ENCODE measurements at places on chromosomes 1 and 21.
A peak's percentile ranks its signal among the peaks of the same experiment; 100 is the strongest.

GRCh38 chr1:234602334-234603220, 7.4 kb downstream of the IRF2BP2 start:
- H3K27me3 ChIP-seq = no peaks in the 10 kb centered on the region
- no peak overlapping the region for H3K27ac ChIP-seq
- no peak overlapping the region for H3K4me3 ChIP-seq
- DNase-seq = no peak
- peaks cover 24% of the 10 kb centered on the region for H3K4me1 ChIP-seq

GRCh38 chr1:248837781-248838356, at the start of gene ZNF672:
Gene ZNF672 (plus strand): TSS chr1:248838224. CDS start chr1:248847275, 9,051 bp downstream.
- peak within 1 kb of the TSS; percentile 77 for H3K27ac ChIP-seq
- H3K27me3 ChIP-seq = no peaks in the 10 kb centered on the region
- no peaks in the 10 kb centered on the region for H3K36me3 ChIP-seq
- H3K4me3 ChIP-seq = peak within 1 kb of the TSS; percentile 88
- peak; percentile 95 for DNase-seq

- no peak for DNase-seq
- no peaks in the 10 kb centered on the region for H3K36me3 ChIP-seq
- no peak overlapping the region for H3K4me3 ChIP-seq
- no peaks in the 10 kb centered on the region for H3K4me1 ChIP-seq
- no peaks in the 10 kb centered on the region for H3K27me3 ChIP-seq
Measured at GRCh38 chr1:68409426-68409825, 40.3 kb downstream of the RPE65 start.

DNA sequence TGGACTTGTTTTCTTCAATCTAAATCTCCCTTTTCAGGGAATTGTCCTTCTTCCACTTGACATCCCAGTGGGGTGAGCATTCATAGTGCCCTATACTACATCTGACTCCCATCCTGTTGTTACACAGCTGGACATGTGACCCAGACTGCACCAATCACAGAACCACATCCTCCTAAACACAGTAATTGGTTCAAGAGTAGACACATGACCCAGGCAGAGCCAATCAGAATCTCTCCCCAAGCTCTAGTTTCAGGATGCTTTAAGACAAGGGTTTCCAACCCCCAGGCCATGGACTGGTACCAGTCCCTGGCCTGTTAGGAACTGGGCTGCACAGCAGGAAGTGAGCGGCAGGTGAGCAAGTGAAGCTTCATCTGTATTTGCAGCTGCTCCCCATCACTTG, 5.6 kb upstream of the DDOST start:
- H3K4me1 ChIP-seq = no peaks in the 10 kb centered on the region
- H3K4me3 ChIP-seq = no peak overlapping the region
- H3K27ac ChIP-seq = no peak overlapping the region
- DNase-seq = no peak

DNA sequence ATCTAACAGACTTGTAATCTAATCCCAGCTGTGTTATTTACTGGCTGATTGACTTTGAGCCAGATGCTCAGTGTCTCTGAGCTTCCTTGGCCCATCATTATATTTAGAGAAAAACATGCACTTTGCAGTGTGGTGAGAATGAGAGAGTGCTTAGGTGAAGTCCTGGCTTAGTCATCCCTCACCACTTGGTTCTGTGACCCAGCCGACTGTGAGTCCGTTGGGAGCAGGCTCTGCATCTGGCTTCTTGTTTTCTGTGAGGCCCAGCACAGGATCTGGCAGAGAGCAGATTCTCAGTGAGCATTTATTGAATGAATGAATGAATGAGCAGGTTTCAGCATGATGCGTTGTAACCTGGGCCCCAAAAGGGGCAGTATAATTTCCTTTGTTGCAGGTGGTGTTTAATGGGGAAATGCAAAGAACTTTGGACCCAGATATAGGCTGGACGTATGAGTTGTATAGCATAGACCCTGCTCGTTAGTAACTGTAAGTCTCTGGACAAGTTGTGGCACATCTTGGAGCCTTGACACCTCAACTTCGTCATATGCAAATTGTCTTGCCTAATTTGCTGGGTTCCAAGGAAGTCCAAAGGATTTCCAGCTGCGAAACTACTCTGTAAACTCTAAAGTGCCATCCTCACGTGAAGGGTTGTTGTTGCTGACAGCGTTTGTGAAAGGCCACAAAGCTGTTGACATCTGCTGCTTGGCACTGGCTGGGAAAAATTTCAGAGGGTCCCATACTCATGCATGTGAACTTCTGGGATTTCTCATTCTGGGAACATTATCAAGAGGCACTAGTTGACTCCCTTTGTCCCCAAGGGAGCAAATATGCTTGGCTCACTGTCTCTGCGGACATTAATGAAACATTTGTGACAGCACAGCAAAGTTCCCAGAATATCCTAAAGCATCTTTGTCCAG, 138.8 kb upstream of the USP24 start:
- H3K4me1 ChIP-seq = no peaks in the 10 kb centered on the region
- H3K27me3 ChIP-seq = no peaks in the 10 kb centered on the region
- no peaks in the 10 kb centered on the region for H3K36me3 ChIP-seq

GRCh38 chr21:37028570-37028969, 22.1 kb downstream of the RIPPLY3 start:
- H3K36me3 ChIP-seq = no peaks in the 10 kb centered on the region
- no peak for DNase-seq
- no peaks in the 10 kb centered on the region for H3K27me3 ChIP-seq
- H3K4me1 ChIP-seq = no peaks in the 10 kb centered on the region
- H3K4me3 ChIP-seq = no peak overlapping the region

DNA sequence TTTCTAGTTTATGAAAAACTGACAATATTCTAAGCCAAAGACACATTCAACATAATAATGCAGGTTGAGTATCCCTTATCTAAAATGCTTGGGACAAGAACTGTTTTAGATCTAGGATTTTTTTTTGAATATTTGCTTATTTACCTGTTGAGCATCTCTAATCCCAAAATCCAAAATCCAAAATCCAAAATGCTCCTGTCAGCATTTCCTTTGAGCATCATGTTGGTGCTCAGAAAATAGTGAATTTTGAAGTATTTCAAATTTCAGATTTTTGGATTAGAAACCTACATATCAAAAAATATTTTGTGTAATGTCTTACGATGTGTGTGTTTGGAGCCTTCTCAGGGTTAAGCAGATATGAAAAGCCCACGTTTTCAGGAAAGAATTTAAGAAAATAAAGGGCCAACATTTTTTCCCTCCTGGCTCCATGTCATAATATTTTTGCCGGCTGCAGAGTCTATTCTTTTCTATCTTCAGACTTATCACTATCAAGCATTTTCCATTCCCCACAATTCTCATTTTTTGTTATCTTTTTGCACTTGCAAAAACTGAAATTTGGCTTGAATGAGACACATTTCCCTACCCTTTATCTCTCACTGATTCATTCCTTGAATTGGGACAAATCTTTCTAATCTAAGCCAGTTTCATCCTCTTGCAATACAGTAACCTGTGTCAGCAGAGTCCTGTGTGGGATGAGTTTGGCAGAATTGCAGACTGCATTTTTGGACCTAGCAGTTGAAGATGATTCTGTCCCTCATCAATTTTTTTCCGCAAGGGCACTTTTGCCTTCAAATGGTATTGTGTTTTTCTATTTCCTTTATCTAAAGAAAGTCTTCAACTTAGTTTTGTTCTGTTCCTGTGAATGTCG, 233.9 kb downstream of the DISC1 start:
- no peak overlapping the region for H3K4me3 ChIP-seq
- no peak for DNase-seq
- H3K27ac ChIP-seq = no peak overlapping the region
- no peaks in the 10 kb centered on the region for H3K4me1 ChIP-seq
- H3K27me3 ChIP-seq = no peaks in the 10 kb centered on the region

DNA sequence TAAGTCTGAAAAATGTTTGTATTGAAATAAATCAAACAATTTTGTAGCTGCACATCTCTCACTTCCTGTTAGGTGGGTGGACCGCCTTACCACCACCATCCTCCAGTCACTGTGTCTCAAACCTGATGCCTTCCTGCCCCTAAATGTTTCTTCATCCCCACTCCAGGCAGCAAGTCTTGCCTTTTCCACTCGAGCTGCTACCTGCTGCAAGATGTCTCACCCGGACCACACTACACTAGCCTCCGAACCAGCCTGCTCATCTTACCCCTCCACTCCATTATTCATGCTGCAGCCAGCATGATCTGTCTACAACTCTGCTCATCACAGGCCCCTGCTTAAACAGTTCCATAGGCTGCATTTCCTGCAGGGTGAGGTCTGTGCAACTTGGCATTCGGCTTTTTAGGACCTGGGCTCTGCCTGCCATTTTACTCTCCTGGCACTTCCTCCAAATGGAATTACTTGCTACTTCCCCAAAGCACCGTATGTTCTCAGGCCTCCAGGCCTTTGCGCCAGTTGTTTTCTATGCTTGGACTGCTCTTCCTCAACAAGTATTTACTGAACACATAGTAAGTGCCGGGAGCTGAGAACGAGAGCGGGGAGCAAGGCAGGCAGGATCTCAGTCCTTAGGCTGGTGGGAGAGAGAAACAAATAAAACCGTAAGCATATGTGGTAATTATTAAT, 5.2 kb upstream of the SF3A3 start:
- DNase-seq = no peak
- peaks cover 7% of the 10 kb centered on the region for H3K36me3 ChIP-seq
- peaks cover 17% of the 10 kb centered on the region for H3K4me1 ChIP-seq
- H3K4me3 ChIP-seq = peak overlapping the region; percentile 54

DNA sequence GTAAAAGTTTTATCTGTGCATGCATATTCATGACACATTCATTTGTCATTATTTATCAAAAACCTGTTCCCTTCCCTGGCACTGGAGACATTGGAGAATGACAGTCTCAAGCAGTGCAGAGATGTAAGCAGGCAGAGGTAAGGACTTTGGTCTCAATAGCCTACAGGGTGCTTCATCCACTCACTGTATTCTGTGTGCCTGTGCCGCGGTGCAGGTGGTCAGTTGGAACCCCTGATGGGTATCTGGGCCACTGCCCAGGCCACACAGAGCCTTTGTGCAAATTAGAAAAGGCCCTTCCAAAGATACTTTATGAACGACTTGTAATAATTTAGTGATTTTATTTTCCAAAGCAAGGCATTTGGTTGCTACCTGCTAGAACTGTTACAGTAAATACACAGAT, 44.0 kb downstream of the CDC42 start:
- H3K27me3 ChIP-seq = no peaks in the 10 kb centered on the region
- no peak overlapping the region for H3K4me3 ChIP-seq
- no peak for DNase-seq
- peaks cover 11% of the 10 kb centered on the region for H3K36me3 ChIP-seq
- no peak overlapping the region for H3K27ac ChIP-seq

GRCh38 chr1:229001467-229002011, 266.3 kb downstream of the RHOU start:
- H3K27ac ChIP-seq = no peak overlapping the region
- no peaks in the 10 kb centered on the region for H3K4me1 ChIP-seq
- H3K36me3 ChIP-seq = no peaks in the 10 kb centered on the region
- no peak overlapping the region for H3K4me3 ChIP-seq

DNA sequence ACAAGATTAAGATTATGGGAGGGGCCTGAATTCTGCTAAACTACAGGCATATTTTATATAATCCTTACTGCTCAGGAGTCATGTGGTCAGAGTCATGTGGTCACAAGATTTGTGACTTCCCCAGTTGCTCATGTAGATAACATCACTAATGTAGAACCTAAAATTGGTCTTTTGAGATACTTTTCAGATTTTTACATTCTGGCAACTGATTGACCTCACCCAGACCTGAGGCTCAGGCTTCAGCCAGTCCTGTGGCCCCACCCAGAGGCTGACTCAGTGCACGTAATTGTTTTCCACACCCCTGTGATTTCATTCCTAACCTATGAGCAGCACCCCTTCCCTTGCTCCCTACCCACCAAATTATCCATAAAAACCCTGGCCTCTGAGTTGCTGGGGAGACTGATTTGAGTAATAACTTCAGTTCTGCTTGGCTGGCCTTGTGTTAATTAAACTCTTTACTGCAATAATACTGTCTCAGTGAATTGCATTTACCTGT, 41.7 kb upstream of the ZNF326 start:
- no peaks in the 10 kb centered on the region for H3K36me3 ChIP-seq
- H3K27ac ChIP-seq = no peak overlapping the region
- no peaks in the 10 kb centered on the region for H3K27me3 ChIP-seq

DNA sequence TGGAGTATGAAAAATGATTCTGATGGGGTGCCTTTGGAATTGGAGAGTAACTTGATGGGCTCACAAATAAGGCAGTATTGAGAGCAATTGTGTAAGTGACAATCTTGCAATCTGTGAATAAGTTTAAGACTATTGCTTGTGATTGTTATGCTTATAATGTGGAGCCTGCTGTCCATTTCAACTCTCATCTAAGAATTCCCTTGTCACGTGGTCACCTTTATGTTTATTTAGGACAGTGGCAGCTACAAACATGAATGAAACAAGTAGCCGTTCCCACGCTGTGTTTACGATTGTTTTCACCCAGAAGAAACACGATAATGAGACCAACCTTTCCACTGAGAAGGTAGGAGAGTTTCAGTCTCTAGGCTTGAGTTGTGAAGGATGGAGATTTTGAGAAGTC, 57.6 kb downstream of the KIF1B start:
- DNase-seq = no peak
- no peak overlapping the region for H3K27ac ChIP-seq
- H3K27me3 ChIP-seq = no peaks in the 10 kb centered on the region
- no peaks in the 10 kb centered on the region for H3K4me1 ChIP-seq
- peaks cover 25% of the 10 kb centered on the region for H3K36me3 ChIP-seq

DNA sequence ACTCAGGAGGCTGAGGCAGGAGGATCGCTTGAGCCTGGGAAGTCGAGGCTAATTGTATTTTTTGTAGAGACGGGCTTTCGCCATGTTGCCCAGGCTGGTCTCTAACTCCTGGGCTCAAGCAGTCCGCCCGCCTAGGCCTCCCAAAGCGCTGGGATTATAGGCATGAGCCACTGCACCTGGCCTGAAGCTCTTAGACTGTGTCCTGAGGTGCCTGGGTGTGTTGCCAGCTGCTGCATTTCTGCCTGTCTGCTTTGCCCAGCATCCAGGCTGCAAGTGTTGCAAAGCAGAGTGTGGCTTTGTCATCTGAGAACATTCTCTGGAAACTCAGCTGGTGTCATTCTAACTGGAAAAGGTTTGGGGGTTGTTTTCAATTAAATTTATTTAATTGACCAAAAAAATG, 105.0 kb downstream of the HUNK start:
- H3K27me3 ChIP-seq = no peaks in the 10 kb centered on the region
- H3K36me3 ChIP-seq = no peaks in the 10 kb centered on the region
- H3K27ac ChIP-seq = no peak overlapping the region
- DNase-seq = no peak

- no peak overlapping the region for H3K27ac ChIP-seq
- no peak overlapping the region for H3K4me3 ChIP-seq
- no peaks in the 10 kb centered on the region for H3K27me3 ChIP-seq
- H3K36me3 ChIP-seq = peaks cover 50% of the 10 kb centered on the region
Measured at GRCh38 chr1:154176337-154176736, 15.6 kb downstream of the TPM3 start.

- peaks cover 15% of the 10 kb centered on the region for H3K4me1 ChIP-seq
- peaks cover 14% of the 10 kb centered on the region for H3K36me3 ChIP-seq
- H3K27me3 ChIP-seq = no peaks in the 10 kb centered on the region
- peak overlapping the region; percentile 50 for H3K4me3 ChIP-seq
Measured at GRCh38 chr1:156703336-156703735, 2.0 kb downstream of the CRABP2 start.
